ENCODE measurements at places on chromosomes 4 and X.

- DNase-seq: no peak
Measured at GRCh38 chr4:11483046-11483445, 54.4 kb upstream of the HS3ST1 start.

GRCh38 chr4:104393655-104394324, 100.9 kb downstream of the CXXC4 start:
- DNase-seq: no peak

- DNase-seq: no peak
Measured at GRCh38 chr4:165715211-165715610, 157.8 kb upstream of the TLL1 start.

DNA sequence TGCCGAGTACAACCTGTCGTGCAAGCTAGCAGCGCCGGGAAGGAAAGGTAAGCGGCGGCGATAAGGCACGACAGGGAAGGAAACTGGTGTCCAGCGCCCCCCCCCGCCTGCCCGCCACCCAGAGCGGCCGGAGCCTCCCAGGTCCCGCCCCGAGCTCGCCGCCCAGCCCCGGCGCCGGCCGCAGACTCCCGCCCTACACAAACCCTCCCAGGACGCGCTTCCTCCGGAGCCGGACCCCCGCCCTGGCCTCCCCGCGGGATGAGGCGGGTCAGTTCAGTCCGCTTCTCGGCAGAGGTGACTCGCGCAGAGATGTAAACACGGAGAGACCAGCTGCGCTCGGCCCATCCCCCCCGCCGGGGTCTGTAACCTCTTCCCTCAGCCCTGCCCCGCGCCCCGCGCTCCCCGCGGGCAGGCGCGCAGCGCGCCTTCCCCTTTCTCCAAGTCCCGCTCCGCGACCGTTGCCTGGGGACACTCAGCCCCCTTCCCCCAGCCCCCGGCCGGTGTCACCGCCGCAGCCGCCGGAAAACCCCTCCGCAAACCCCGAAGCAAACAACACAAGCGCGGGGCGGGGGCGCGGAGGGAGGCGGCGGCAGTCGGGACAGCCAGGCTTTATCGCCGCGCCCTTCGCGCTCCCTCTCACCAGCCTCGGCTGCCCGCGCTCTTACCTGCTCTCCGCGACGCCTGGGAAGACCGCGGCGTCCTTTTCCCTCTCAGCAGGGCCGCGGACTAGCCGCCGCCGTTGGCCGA, 543 bp downstream of the ELF2 start:
- peak; percentile 89 for DNase-seq

DNA sequence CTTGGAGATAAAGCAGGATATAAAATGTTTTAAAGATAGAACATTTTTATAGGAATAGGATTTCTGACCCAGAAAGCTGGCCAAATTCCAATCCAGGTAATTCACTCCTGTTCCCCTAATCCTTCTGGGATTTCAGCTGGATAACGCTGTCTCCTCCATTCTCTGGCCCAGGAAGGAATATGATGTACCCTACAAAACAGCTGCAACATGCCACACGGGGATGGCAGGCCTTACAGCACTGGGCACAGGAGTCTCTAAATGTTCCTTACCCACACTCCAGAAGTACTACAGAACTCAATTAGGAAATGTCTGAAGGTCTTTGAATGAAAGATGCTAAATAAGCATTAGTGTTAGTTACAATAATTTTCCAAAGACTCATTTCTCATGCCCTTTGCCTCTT, 15.8 kb downstream of the CAMK2D start:
- no peak for DNase-seq

DNA sequence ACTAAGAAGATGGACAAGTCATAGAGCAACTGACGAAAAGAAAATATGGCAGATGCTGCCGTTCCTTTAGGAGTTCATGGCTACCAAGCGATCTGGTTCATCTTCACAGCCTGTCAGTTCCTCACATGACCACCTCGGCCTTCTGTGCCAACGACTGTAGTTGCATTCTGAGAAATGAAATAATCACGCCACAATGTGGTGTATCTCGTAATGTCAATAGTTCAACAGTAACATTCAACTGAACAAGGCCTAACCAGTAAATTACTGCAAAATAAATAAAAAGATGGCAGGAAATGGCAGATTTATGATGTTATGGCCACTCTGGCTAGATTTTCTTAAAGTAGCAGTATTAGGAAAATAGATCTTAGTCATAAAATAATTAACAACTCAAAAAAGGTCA, 4.4 kb downstream of the GPRIN3 start:
- no peak for DNase-seq

- no peak for DNase-seq
Measured at GRCh38 chrX:106802063-106802387, 448 bp upstream of the TBC1D8B start.

- DNase-seq: no peak
Measured at GRCh38 chr4:31613946-31614623, 893.9 kb downstream of the PCDH7 start.

DNA sequence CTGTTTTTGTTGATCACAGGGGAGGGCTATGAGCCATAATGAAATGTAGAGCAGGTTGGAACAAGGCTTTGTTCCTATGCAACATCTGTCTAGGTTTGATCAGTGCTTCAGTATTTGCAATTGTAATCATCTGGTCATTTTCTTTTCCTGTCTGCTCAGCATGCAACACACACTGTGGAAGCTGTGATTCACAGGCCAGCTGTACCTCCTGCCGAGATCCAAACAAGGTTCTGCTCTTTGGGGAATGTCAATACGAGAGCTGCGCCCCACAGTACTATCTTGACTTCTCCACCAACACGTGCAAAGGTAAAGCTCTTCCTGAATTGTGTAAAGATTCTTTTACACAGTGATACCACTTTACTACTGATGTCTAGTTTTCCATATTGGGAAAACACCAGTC, 181.9 kb upstream of the ANXA3 start:
- DNase-seq: no peak

DNA sequence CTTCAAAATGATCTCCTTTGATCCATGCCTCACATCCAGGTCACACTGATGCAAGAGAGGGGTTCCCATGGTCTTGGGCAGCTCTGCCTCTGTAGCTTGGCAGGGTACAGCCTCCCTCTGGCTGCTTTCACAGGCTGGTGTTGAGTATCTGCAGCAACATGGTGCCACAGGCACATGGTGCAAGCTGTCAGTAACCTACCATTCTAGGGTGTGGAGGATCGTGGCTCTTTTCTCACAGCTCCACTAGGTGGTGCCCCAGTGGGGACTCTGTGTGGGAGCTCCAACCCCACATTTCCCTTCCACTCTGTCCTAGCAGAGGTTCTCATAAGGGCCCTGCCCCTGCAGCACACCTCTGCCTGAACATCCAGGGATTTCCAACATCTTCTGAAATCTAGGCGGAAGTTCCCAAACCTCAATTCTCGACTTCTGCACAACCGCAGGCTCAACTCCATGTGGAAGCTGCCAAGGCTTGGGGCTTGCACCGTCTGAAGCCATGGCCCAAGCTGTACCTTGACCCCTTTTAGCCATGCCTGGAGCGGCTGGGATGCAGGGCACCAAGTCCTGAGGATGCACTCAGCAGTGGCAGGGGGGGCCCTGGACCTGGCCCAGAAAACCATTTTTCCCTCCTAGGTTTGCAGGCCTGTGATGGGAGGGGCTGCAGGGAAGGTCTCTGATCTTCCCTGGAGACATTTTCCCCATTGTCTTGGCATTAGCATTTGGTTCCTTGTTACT, 137.8 kb upstream of the NUDT6 start:
- DNase-seq: no peak

DNA sequence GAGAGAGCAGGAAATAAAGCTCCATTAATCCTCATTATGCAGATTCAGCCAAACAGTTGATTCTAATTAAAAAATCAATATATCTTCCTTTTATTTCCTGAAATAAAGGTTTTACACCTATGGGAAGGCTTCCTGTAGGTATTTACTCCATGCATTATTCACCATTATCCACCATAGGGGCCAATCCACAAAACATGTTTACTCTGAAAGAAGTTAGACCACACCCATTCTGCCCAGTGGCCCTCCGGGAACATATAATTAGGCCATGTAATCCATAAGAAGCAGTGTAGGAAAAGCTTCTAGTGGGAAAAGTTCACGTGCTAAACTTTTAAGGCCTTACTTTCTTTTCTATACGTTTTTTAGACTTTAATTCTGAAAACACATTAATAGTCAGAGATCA, 57.7 kb downstream of the SAT1 start:
- DNase-seq: no peak

DNA sequence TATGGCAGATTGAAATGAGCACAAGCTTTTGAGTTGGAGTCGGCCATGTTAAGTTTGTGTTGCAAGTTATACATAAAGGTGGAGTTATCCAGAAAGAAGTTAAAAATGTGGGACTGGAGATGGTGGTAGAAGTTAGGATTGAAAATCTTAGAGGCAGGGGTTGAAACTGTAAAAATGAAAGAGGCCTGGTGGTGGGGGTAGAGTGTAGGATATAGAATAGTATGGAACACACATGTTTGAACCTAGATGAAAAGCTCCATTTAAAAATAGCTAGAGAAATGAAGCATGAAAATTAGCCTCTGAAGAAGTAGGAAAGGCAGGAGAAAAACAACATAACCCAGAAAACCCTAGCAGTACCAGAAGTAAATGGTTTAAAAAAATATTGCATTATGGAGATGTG, 131.8 kb upstream of the ENPEP start:
- DNase-seq: no peak

DNA sequence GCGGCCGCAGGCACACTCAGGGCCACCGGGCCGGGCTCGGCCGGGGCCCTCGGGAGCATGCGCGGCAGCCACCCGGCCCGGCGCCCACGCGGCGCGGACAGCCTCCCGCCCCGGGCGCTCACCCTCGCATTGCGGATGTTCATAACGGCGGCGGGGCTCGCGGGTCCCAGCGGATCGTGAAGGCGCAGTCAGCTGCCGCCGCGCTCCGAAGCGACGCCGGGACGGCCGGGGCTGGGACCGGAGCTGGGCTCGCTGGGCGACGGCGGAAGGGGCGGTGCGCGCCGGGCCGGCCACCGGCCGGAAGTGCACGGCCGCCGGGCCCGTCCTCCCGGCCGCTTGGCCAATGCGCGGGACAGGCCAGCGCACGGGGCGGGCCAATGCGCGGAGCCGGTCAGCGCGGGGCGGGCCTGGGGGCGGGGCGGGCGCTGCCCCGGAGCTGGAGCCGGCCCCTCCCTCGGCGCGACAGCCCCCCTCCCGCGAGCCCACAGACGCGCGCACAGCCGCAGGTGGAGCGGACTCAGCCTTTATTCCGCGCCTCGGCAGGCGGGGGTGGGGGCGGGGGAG, at the start of gene NAA10:
TSS of gene NAA10 (minus strand) at position 276 of the 564 bp plus-strand sequence. CDS start at position 143, 133 bp downstream.
- no peak for DNase-seq

GRCh38 chr4:66516940-66517339, 846.7 kb upstream of the EPHA5 start:
- DNase-seq: no peak

DNA sequence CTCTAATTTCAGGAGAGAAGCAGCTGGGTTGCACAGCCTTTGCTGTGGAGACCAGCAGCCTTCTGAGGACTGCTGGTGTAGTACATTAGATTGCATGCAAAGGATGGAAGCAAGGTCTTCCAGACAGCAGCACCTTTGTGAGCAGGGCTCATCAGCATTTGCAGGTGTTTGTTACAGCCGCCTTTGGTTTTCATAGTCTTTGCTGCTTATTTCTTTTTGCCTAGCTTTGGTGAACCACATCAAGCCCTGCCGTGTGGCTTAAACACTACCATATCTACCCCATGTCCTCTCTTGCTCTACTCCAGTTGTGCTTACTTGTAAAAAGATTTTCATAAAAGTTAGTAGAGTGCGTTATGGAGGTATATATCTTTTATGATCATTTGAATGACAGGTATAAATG, 57.5 kb downstream of the MTM1 start:
- no peak for DNase-seq

DNA sequence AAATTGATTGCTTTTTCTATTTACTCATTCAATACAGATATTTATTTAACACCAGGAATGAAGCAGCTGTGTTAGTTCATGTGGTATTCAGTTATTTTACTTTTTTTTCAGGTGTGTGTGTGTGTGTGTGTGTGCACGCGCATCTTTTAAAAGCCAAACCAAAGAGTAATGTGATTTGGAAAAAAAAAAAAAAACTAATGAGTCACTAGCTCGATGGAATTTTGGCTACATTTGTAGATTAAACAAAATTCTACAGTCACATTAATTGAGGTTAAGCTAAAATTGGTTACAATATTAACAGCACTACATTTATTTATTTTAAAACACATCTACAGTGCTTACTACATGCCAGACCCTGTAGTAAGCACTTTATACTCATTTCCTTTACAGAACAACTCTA, 66.8 kb downstream of the HHIP start:
- no peak for DNase-seq

- no peak for DNase-seq
Measured at GRCh38 chr4:90825849-90826248, 698.7 kb downstream of the CCSER1 start.

DNA sequence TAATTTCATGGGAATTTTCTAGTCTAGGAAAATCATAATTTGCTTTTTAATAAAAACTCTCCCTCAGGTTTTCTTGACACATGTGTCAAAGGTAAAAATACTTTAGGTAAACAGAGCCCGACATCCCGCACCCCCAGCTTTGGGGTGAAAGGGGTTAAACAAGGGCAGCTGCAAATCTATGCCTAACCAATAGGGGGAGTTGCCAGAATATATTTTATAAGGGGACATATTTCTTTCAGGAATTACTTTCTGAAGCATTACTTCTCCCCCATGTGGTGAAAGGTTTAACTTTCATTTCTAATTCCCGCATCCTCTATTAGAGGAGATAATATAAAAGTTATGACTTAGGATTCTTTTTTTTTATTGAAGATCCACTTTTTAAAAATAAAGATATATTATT, 53.9 kb upstream of the HEPH start:
- no peak for DNase-seq

DNA sequence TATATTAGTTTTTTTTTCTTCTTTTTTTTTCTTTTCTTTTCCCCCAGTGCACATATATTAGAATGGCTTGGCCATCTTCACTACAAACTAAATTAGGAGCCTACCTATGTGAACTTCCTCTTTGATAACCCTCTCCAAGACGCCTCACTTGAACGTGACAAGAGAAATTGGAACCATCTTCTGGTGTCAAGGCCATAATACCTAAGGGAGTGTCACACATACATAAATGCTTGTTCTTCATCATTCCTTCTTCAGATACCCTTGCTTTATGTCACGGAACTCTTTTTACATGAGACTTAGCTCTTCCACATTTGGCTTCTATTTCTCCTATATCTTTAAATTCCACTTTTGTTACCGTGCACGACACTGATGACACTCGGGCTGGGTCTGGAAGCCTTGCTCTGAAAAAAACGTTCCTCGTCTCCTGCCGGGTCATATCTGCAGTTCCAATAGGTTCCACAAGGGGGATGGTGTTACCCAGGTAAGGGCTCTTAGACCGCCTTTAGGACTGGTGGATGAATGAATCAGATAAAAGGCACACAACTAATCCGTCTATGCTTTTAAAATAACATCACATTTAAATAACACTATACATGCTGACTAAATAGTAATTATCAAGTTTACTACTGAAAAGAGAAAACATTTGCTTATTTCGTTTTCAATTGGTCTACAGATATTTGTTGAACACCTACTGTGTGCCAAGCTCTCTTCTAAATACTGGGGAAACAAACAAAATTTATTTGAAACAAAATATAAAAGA, 19.9 kb downstream of the DGAT2L6 start:
- DNase-seq: no peak

GRCh38 chrX:56343219-56343618, 111.1 kb downstream of the KLF8 start:
- DNase-seq: no peak

GRCh38 chr4:147526272-147526654, 45.4 kb downstream of the EDNRA start:
- DNase-seq: no peak

Measured in vagina (tissue), 2 donors.